ENCODE measurements at places on chromosomes 1 and 21. TPM values are rescaled to one million over a fixed set of nuclear protein-coding genes. Genes with fewer than 3 reads are reported as not detected.

DNA sequence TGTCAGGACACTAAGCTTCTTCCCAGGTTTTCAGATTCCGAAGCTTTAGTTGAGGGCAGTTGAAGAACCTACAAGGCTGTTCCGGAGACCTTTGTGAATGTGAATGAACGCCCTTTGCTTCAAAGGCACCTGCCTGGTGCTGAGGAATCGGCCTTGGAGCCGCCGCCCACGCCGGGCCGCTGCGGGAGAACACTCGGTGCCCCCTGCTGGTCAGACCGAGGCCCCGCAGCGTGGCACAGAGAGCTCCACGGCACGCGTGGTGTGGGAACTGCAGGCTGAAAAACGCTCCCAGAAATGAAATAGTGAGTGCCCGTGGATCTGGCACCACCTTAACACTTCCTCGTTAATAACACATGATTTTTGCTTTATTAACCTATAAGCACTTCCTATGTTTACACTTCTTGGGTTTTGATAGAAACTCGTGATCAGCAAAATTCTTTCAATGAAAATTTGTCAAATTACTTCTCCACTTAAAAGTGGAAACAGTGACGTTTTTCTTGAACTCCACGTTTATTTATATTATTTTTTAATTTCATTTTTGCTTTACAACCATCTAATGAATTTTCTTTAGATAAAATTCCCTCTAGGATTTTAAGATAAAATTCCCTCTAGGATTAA lies 460.6 kb downstream of the DSCAM start:
- DNase-seq = peak; percentile 66

- DNase-seq = no peak
Measured at GRCh38 chr1:226615876-226616275, 67.3 kb downstream of the STUM start.

DNA sequence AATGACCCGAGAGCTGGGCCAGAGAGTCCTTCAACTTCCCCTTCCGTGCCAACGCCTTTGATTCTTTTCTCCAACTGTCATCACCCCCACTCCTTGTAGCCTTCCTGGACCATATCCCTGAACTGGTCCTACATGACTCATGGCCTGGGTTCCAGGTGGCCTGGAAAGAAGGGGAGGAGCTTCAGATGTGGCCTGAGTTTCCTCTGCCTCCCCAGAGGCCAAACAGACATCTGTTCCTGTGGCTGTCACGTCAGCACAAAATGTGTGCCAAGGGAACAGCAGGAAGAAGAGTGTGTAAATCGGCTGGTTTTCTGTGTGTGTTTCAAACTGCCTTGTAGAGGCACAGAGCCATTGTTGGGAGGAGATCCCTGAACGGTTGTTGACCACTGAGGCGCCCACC lies 24.9 kb upstream of the KIRREL1 start:
- no peak for DNase-seq

GRCh38 chr21:15763359-15763758 lies 33.6 kb downstream of the USP25 start:
- no peak for DNase-seq

GRCh38 chr1:110717179-110717578 lies 42.4 kb upstream of the KCNA3 start:
- DNase-seq = no peak

GRCh38 chr1:7233646-7234470 lies 448.6 kb downstream of the CAMTA1 start:
- no peak for DNase-seq

DNA sequence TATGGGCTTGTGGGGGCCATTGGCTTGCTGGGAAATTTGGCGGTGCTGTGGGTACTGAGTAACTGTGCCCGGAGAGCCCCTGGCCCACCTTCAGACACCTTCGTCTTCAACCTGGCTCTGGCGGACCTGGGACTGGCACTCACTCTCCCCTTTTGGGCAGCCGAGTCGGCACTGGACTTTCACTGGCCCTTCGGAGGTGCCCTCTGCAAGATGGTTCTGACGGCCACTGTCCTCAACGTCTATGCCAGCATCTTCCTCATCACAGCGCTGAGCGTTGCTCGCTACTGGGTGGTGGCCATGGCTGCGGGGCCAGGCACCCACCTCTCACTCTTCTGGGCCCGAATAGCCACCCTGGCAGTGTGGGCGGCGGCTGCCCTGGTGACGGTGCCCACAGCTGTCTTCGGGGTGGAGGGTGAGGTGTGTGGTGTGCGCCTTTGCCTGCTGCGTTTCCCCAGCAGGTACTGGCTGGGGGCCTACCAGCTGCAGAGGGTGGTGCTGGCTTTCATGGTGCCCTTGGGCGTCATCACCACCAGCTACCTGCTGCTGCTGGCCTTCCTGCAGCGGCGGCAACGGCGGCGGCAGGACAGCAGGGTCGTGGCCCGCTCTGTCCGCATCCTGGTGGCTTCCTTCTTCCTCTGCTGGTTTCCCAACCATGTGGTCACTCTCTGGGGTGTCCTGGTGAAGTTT lies 550 bp downstream of the RXFP4 start:
- DNase-seq = no peak

GRCh38 chr21:35100349-35100811 lies 51.3 kb upstream of the RUNX1 start:
- no peak for DNase-seq

Gene PPM1J
- total RNA-seq = 0.92 TPM

Gene CFHR5
- not detected for total RNA-seq

Gene HSPA6
- 0.24 TPM for total RNA-seq
